ENCODE measurements at places on chromosomes 7 and 10. TPM values are rescaled to one million over a fixed set of nuclear protein-coding genes. Genes with fewer than 3 reads are reported as not detected.

DNA sequence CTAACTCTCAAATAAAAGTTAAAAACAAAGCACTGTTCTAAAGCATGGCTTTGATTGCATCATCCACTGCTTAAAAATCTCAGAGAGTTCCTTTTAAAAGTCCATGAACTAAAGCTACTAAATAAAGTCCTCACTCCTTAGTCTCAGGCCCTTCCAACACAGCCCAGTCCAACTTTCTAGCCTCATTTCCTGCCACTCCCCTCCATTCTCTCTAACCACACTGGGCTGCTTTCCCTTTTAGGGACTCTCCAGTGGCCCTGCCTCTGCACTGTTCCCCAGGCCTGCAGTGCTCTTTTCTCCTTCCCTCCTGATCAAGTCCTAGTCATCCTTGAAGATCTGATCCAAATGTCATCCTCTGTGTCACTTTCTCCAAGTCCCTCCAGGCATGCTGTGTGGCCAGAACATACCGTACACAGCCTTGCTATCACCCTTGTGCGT is 56.9 kb upstream of the PPP1R3C start:
- DNase-seq: no peak

DNA sequence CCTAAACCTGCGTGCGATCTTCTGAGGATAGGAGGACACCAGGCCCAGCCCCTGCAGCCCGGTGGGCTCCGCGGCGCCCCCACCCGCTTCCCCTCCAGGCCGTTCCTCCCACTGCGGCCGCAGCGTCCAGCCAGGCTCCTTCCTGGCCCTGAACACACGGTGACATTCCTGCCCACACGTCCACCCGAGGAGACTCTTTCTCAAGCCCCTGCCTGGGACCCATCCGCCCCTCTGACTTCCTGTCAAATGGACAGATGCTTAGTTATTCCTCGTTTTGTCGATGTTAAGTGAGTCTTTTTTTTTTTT is 32.4 kb upstream of the RNF32 start:
- DNase-seq: no peak

DNA sequence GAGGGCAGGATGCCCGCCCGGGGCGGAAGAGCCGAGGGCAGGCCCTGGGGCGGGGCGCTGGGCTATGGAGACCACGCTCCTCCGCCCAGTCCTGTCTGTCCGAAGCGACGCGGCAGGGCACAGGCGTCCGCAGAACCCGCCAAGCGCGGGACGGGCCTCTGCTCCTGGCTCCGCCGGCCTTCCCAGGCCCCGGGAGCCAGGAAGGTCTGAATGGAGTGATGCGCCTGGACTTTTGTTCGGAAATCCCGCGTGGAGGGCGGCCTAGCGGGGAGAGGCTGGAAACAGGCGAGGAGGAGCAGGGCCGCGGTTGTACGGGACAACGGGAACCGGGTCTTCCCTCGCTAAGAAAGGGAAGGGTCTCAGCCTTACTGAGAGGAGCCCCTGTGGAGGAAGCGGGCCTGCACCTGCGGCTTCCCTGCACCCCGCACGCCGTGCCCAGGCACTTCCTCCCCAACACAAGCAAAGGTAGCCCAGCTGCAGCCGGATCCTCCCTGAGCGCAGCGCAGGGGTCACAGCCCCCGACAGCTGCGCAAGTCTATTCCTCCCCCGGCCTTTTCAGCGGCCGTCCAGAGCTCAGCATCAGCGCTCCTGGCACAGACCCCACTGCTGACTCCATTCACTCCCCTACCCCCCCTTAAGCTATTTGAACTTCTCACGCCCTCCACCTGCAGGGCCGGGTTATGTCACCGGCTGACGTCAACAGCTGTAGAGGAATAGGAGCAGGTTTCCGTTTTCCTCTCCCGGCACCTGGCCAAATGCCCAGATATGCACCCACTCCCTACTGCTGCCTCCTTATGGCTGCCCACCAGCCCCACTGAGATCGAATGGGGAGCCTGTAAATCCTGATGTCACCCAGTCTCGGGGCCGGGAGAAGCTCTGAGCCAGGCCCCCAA is 143.2 kb upstream of the RET start:
- no peak for DNase-seq

Gene PDE1C
- polyA plus RNA-seq: 4.8 TPM

GRCh38 chr10:109698882-109699664 is 224.2 kb downstream of the XPNPEP1 start:
- DNase-seq: no peak

Gene SKIDA1
- polyA plus RNA-seq: 10.3 TPM

Gene CYP3A4
- polyA plus RNA-seq: 0.20 TPM

- no peak for DNase-seq
Observed at GRCh38 chr10:50312464-50313437, 61.4 kb upstream of the ASAH2 start.

Gene SEMA3D
- 45.4 TPM for polyA plus RNA-seq

Gene TBC1D12
- 19.6 TPM for polyA plus RNA-seq

Gene SLC26A4
- 3.5 TPM for polyA plus RNA-seq

DNA sequence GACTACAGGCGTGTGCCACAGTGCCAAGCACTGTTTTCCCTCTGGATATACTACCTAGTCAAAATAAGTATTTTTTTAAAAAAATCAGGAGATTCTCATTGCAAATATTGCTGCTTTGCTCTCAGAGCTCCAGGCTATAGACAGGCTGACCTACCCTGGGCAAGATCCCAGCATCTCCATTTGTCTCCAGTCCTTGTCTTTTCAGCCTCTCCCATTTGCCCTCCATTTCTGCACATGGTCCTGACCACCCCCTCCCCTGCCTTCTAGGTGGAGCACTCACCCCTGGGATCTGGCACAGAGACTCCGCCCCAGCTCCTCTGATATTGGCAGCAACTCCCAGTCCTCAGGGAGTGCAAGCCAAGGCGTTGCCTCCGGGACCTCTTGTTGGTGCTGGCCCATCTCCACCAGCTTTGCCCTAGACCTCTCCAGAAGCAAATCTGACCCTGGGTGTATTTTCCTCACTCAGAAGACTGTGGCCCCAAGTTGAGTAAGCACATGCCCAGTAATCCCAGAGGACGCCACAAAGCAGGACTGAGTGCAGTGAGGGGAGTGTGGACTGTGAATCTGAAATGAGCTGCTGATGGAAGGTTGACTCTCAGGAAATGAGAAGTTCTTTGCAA is 120.6 kb downstream of the MTPAP start:
- DNase-seq: no peak

Gene LBX1
- polyA plus RNA-seq: not detected

Gene SPOCK2
- polyA plus RNA-seq: 147 TPM

DNA sequence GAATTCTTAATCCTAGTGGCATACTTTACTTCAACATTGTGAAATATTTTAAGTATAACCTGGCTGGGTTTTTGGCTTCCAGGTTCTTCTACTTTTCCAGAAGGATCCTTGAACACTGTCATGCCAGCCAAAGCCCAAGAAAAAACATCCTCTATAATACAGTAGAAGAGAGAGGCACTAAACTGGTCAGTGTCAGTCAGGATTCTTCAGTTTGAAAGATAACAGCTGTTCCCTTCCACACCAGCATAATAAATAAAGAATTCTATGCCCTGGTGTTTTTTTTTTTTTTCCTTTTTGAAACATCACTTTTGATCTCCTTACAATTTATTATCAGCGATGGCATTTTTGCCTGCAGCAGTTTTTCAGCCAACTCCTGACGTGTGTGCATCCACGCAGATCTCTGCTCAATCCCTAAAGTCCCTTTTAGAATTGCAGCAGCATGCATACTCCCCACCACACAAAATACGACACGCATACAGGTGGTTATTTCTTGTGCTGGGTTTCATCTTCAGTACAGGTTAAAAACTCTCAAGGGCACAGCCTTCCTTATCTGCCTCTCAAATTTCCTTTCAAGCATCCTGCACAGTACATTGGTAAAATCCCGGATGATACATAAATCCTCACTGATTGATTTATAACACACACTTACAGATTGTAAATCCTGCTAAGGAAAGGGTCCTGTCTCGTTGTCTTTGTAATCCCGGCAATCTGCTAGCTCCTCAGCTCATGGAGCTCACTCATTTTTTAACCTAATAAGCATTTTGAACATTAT is 100.2 kb downstream of the TPK1 start:
- DNase-seq: no peak

Gene NEUROG3
- not detected for polyA plus RNA-seq

Gene CYP2C19
- polyA plus RNA-seq: not detected

DNA sequence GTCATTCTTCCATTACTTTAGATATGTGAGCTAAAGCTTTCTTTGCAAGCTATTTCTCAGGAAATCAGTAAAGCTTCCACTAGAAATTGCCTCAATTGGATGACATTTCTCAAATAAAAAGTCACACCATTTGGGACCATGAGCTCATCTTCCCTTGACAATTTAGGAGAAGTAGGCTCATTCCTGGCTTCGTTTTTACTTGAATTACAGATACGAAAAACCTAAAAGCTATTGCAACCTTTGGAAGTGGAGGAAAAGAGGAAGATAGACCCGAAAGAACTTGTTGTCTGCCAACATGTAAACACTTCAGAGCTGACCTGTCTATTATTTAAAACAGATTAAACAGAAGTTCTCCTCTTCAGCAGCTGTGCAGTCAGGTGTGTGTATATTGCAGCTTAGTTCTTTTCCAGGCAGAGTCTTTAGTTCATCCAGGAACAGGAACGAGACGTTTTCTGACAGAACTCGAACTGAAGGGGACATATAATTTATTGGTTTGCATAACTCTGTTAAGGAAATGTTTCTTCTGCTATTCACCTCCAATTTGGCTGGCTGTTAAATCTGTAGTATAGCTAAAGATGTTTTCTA is 43.1 kb upstream of the ST8SIA6 start:
- DNase-seq: no peak

Gene MMP21
- polyA plus RNA-seq: 0.29 TPM

DNA sequence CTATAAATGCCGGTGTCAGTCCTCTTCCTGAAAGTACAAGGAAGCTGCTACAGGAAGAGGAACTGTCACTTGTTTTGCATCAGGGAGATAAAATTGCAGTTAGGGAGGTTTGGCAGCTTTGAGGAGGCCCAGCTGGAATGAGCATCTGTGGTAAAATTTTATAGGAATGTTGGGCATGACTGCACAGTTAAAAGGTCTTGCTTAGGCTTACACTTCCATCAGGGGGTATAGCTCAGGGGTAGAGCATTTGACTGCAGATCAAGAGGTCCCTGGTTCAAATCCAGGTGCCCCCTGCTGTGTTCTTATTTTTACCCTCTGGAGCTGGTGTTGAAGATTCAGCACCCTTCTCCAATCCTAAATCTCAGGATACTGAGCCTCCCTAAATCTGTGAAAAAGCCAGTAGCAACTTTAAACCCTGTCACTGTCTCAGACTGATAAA is 65.9 kb downstream of the ZNF467 start:
- DNase-seq: no peak

Gene CC2D2B
- 1.2 TPM for polyA plus RNA-seq

DNA sequence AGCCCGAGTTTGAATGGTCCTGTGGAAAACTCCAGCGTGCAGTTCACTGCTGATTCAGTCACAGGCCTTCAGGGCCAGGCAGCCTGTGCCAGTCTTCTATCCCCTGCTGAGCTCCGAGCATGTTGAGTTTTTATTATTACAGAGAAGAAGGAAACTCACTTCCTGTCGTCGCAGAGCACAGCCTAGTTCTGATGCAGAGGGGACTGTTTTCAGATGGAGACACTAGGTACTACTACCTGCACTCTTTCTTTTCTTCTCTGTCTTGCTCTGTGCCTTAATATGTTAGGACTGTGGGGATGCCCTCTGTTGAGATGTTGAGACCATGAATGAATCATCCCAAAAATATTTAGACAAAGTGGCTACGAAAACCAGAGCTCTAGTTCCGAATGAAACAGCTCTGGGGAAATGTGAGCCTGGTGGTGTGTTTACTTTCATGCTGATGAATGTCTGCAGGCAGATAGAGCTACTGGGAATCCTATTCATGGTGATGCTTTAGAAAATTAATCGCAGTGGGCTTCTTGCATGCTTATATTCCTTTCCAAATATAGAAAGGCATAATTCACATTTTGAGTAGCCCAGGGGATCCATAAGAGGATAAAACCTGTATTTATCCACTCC is 29.6 kb downstream of the CASP7 start:
- no peak for DNase-seq

GRCh38 chr7:35022725-35023124 is 14.6 kb downstream of the DPY19L1 start:
- no peak for DNase-seq

Gene CALD1
- 244 TPM for polyA plus RNA-seq

Gene FAM171A1
- 95.1 TPM for polyA plus RNA-seq

- no peak for DNase-seq
Observed at GRCh38 chr7:82109288-82109687, 334.3 kb downstream of the CACNA2D1 start.

DNA sequence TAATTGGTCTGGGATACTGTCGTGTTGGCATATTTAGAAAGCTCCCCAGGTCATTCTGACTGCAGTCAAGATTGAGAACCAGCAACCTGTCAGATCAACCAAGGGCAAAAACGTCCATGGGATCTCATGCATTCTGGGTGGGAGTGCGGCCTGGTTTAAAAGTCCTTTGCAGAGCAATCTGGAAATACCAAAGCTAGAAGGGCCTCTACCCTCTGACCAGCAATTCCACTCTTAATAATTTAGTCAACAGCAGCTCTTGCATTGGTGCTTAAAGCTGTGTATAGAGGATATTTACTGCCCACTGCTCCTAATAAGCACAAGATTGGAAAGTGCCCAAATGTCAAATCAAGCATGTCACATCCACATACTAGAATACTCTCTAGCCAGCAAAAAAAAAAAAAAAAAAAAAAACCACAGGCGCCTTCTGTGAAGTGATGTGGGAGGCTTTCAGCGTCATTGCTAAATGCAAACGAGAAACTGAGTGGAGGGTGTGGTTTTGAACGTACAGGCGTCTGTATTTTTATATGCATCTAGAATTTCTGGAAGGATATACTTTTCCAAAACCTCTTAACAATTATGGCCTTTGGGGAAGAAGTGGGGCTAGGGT is 44.8 kb upstream of the HSPA12A start:
- no peak for DNase-seq

- DNase-seq: no peak
Observed at GRCh38 chr10:75617485-75618155, 186.2 kb downstream of the LRMDA start.

- no peak for DNase-seq
Observed at GRCh38 chr7:137342265-137342664, 1.3 kb downstream of the PTN start.

- DNase-seq: no peak
Observed at GRCh38 chr7:92765725-92766124, 70.6 kb downstream of the CDK6 start.

- DNase-seq: no peak
Observed at GRCh38 chr7:158645842-158646241, 58.2 kb upstream of the PTPRN2 start.

Gene LRRN3
- 5.2 TPM for polyA plus RNA-seq

GRCh38 chr10:118523775-118524174 is 71.7 kb downstream of the PRLHR start:
- DNase-seq: no peak

- no peak for DNase-seq
Observed at GRCh38 chr7:11831736-11832495, at the start of gene THSD7A. Gene THSD7A (minus strand): TSS chr7:11832198. CDS start chr7:11831946, 252 bp downstream.

Gene NET1
- polyA plus RNA-seq: 153 TPM

DNA sequence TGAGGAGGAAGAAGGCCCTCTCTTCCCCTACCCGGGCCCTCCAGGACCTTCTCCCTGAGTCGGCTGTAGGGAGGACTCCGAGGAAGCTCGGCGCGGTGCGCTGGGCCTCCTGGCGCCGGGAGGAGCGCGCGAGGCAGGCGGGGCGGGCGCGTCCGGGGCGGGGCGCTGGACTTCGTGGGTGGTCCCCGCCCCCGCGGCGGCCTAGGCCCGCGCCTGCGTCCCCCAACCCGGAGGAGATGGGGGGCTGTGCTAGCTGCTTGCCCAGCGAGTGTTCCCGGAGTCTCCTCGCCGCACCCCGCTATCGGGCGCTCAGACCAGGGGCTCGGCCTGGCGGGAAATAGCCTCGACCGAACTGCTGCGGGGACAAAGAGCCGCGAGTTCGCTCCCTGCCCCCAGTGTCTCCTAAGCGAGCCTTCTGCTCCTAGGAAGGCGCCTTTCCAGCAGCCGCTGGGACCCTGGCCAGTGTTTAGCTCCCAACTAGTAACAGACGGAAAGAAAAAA is 19.2 kb upstream of the SMO start:
- DNase-seq: peak; percentile 39

Gene ZNF425
- polyA plus RNA-seq: 7.9 TPM

Gene TLX1
- not detected for polyA plus RNA-seq
